CD4-positive, alpha-beta T cell treated with Interleukin-1 beta for 1 hour (primary cell): ENCODE measurements at places on chromosomes 4 and X.

GRCh38 chr4:77731656-77732055 lies 87.5 kb downstream of the CNOT6L start:
- DNase-seq = no peak

GRCh38 chr4:55762819-55763218 lies 56.8 kb upstream of the EXOC1L start:
- no peak for DNase-seq

- no peak for DNase-seq
These were observed 171.9 kb downstream of the MAGEB5 start for GRCh38 chrX:26387906-26388305.

DNA sequence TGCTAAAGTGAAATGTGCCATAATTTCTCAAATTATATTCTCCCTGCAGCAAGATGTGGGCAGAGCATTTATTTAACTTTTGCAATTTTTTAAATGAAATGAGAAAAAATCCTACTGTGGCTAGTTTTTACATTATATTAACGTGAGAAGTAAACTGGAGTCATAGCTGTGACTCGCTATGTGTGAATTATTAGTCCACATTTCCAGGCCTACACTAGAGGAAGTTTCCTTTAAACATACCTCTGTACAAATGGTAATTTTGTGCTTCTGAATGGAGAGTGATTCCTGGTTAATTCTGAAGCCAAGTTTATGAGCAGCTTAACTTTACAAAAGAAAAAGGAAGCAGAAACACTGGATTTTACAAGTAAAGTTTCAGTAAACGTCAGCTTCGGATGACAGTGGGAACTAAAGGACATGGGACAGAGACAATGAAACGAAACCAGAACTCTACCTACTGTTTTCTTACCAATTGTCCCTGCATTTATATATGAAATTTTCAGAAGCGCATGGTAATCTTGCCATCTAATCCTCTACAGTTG lies 72.4 kb downstream of the FBXO8 start:
- DNase-seq = no peak

DNA sequence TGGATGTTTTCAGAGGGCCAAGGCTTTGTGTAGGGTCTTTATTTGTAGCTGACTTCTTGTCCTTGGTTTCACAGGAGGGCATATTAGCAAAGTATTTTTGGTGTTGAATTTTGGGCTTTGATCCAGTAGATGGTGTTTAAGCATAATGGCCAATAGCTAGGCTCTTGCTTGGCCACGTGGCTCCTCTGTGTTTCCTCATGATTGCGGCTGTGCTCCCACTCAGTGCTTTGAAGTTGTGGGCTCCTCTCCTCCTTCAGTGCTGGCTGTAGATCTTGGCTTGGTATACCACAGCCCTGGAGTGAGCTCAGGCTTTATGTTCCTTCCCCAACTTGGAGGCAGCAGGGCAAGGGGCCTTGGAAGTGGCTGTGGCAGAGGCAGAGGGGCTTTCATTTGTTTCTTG lies 107.2 kb upstream of the CENPE start:
- no peak for DNase-seq

GRCh38 chr4:113384600-113384999 lies 335.1 kb downstream of the ANK2 start:
- DNase-seq = no peak

DNA sequence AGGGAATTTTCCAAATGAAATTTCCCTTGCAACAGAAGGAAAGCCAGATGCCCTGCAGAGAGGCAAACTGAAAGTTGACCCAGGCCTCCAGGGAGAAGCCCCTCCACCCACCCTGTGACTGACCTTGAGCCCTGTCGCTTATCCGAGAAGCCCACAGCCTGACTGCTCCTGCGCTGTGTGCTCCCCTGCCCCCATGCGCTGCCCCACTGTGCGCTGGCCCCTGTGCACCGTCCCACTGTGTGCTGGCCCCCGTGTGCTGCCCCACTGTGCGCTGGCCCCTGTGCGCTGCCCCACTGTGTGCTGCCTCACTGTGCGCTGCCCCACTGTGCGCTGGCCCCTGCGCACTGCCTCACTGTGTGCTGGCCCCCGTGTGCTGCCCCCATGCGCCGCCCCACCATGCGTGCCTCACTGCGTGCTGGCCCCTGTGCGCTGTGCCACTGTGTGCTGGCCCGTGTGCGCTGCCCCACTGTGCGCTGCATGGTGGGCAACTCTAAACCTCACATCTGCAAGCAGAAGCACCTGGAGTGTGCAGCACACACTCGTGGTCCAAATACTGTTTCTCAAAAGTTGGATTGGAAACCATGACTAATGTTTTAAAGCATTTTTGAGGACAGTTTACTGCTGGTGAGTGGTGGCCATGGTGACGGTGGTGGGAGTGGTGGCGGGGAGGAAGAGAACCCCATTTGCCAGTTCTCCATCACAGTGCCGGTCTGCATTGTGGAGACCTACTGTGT lies 8.3 kb upstream of the GRPEL1 start:
- DNase-seq = no peak

DNA sequence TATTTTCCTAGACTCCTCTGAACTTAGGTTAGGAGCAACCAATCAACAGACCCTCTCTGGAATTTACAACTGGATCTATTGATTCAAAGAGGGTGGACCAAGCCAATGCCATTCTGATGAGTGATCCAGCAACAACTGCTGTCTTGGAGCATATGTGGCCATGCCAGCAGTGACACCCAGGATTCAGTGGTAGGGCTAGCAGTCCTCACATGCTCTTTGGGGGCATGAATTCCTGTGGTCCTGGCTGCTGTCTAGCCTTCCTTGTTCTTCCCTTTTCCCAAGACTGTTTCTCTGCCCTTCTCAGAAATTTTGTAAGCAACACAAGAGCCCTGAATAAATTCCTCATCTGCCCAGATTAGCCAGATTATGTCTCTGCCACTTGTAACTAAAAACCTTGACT lies 61.5 kb upstream of the GATB start:
- DNase-seq = no peak

GRCh38 chr4:12973522-12973921 lies 510.6 kb downstream of the RAB28 start:
- DNase-seq = no peak

GRCh38 chr4:184357165-184357564 lies 117.2 kb downstream of the IRF2 start:
- no peak for DNase-seq

DNA sequence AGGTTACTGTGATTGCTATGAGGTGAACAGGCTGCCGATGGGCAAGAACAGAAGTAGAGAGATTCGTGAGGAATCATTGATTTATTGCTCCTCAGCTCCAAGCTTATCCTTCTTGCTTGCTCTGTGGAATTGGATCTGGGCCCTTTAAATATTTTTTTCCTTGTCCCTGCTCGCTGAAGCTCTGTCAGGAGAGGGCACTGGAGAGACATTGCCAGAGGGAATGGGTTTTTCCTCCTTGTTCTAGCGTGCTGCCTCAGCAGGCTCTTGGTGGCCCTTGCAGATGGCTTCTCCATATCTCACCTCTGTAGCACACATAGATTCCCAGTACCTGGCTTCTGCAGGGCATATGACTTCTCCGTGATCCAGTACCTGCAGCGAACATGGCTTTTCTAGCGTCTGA lies 67.4 kb downstream of the CNGA2 start:
- DNase-seq = no peak
